ENCODE measurements at places on chromosomes 3 and 15.

- no peak for DNase-seq
Observed at GRCh38 chr15:83504365-83504764, 57.2 kb downstream of the SH3GL3 start.

- no peak for DNase-seq
Observed at GRCh38 chr3:137191133-137191923, 233.5 kb downstream of the IL20RB start.

DNA sequence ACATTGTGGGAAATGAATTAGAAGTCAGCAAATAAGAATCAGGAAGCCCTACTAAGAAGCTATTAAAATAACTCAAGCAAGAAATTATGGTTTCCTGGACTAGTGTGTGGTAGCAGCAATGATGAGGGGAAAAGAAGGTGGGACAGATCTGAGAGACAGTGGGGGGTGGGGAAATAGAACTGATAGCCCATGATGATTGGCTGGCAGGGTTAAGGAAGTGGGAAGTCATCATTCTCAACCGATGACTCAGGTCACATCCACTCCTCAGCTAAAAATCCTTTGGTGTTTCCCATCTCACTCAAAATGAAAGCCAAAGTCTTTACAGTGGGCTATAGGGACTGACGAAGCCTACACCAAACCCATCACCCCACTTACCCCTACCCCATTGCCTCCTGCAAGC lies 153.9 kb upstream of the ARHGEF26 start:
- DNase-seq: no peak

GRCh38 chr3:178456621-178457285 lies 79.5 kb upstream of the KCNMB2 start:
- no peak for DNase-seq

DNA sequence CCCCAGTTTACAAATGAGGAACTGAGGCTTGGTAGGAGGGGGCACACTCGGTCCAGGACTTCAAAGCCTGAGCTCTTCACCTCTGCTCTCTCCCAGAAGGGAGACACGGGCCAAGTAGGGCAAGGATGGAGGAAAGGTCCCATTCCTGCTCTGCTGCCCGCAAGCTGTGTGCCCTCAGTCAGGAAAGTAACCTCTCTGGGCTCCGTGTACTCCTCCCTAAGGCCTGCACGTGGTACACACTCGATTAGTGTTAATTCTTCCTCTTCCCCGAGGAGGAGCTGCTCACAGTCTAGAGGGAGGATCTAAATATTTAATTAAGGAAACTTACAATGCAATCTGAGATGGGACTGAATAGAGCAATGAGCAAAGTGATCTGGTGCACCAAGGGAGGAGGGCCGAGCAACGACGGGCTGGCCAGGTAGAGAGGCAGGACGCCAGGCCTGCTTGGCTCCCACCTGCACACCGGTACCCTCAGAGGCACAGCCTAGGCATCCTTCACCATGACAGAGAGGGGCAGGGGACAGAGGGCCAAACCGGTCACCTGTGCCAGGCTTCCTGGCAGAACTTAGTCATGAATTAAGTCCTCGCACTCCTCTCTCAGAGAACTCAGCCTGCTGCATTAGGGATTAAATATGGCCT lies 47.2 kb upstream of the IQSEC1 start:
- no peak for DNase-seq

- DNase-seq: no peak
Observed at GRCh38 chr3:191026746-191027145, 164.3 kb upstream of the GMNC start.

Measured in activated T-cell treated with anti-CD3 and anti-CD28 coated beads, Interleukin-2, amount 50 U/mL, for 1 hour (primary cell).